ENCODE measurements at places on chromosomes 1 and 21. TPM values are rescaled to one million over a fixed set of nuclear protein-coding genes. Genes with fewer than 3 reads are reported as not detected.

DNA sequence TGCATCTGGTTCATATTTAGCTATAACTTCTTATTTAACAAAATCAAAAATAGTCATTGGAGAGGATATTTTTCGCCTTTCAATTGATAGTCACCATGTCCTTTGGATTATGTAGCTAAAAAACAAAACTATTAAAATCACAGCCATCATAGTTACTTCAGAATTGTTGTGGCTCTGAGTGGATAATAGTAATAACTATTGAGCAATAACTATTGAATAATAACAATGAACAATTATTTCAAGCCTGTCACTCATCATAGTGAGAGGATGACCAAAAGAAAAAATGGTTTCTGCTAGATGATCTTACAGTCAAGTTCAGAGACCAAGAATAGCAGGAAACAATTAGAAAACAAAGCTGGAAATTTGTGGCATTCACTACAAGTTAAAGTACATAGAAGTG is 38.4 kb upstream of the AGL start:
- no peak for DNase-seq

Gene CHD5
- 0.06 TPM for total RNA-seq

GRCh38 chr1:108316545-108316944 is 72.7 kb upstream of the NBPF4 start:
- DNase-seq = no peak

Gene TLCD4
- total RNA-seq = 0.33 TPM

DNA sequence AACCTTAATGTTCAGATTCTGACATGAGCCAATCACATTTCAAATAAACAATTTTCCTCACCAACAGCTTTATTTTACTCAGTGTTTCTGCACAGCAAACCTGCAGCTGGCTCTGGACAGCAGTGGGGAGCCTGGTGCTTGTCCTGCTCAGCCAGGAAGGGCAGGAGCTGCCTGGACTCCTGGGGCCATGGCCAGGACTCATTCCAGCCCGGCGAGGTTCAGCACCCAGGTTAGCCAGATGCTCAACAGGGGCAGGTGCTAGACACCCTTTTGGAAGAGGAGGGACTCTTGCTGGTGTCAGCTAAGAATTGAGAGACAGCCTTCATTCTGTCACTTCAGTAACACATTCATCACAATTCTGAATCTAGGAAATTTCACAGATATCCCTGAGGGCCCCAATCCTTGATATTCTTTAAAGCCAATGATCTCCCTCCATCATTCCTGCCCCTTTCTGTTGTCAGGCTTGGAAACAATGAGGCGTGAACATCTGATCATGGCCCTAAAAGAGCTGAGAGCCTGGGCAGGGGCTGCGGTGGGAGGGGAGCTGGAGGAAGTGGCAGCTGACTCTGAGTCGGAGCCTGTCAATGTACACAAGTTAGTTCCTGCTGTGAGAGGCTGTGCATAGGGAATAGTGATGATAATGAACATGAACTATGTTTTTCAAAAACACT is 251.3 kb downstream of the SDCCAG8 start:
- no peak for DNase-seq

DNA sequence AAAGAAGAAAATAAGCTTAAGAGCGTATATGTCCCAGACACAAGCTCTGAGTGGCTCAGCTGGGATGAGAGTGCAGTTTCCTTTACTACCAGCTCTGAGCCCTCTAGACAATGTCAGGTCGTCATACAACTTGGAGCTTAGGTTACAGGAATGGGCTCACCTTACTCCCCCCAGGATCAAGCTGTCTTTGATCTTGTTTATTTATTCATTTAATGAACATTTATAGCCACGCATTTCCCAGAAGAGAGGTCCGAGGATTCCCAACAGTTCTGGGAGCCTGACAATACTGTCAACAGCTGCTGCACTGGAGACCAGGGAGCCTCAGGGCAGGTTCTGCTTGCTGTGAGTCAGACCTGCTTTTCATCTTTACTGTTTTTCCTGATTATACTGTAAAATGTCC is 378.9 kb downstream of the PLPP3 start:
- DNase-seq = no peak

Gene HES5
- not detected for total RNA-seq

DNA sequence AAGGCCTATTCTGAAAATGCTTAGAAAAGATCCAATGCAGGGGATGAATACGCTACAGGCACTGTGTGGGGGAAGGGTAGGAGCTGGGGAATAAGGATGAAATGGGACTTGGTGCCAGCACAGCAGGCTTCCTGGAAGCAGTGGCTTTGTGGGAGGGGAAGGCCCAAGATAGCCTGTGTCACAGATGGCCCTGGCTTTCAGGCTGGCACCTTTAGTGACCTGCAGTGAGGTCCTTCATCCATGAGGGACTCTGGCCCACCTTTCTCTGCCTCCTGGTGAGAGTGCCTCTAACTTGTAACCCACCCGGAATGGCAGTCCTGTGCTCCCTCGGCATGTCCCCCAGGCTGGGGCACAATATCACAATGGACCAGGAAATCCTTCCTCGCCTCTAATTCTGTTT is 919 bp downstream of the CHI3L1 start:
- DNase-seq = no peak

DNA sequence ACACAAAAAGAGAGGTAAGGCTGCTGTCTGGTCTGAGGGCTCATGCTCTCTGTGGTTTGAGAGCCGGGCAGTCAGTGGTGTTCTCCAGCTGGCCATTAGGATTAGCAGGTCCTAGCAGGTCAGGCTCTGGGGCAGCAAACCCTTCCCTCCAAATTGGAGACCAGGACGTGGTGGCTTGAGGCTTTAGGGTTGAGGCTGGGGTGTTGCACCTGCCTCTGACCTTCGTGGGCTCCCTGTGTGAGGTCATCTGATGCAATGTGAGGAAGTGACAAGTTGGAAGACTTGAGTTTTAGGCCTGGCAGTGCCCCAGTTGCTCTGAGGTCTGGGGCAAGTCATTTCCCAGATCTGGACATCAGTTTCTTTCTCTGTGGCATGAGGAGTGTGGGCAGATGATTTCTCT is 24.4 kb downstream of the SZRD1 start:
- no peak for DNase-seq

DNA sequence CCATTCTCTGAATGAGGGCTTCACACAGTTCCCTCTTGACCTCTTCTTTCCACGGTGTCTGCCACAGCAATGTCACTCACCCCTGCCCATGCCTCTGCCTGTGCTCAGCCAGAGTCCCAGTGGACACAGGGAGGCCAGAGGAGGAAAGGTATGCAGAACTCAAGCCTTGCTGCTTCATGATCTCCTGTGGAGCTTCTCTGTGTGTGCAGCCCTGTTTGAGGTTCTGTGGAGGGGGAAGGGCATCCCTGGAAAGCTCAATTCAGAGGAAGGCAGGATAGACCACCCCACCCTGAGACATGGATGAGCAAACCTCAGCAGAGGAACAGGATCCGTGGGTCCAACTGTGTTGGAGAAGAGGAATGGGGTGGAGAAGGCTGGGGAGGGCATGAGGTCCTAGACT is 2.0 kb downstream of the HCN3 start:
- no peak for DNase-seq

GRCh38 chr21:21612466-21612865 is 614.3 kb downstream of the NCAM2 start:
- DNase-seq = no peak

GRCh38 chr1:168146626-168147025 is 9.9 kb upstream of the GPR161 start:
- no peak for DNase-seq

- no peak for DNase-seq
These were observed 273.7 kb upstream of the AJAP1 start for GRCh38 chr1:4380564-4381168.

Gene NPPA
- not detected for total RNA-seq

DNA sequence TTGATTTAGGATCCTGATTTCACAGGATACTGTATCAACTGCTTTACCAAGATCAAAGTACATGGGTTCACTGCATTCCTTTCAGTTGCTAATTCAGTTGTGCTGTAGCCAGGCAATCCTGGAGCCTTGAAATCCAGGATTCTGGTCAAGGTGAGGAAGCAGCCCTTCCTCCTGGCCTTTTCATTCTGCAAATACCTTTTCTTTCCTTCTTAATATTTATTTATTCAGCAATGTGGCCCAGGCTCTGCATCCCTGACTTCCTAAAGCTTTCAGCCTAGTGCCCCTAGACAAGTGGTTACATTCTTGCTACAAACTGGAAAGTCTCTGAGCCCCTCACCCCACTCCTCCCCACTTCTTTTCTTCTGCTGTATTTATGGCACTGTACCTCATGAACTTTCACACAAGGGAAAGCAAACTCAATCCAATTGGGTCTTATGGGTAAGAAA is 16.2 kb downstream of the LRRC8D start:
- DNase-seq = no peak

DNA sequence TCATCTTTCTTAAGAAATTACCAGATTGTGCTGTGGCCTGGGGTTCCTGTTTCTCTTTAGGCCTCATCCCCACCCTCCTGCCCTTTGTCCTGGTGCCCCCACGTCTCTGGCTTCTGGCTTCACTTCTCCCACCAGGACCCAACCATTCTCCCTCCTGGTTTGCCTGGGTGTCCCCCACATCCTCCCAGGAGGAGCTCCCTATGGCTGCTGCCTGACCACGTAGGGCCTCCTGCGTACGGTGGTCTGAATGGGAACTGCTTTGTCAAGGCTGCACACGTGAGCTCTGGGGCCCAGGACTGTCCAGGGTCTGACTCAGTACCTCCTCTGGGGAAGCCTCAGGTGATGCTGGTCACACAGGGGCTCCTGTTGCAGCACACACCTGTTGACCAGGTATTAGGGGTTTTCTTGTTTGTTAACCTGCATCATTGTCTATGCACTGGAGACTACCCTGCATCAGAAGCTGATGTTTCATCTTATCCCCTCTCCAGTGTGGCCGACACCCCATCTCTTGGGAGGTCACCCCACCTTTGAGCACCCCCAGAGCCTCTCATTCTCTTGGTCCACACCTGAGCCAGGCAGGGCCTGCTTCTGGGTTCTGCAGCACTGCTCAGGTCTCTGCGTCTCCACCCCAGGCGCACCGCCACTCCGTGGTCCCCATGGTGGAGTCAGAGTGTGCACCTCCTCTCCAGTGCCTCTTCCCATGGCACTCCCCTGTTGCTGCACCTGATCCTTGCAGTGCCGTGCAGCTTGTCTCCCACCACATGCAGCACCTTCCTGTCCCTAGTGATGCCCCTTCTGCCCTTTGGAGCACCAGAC is 65.8 kb downstream of the S100B start:
- no peak for DNase-seq

- no peak for DNase-seq
These were observed 347.0 kb upstream of the AJAP1 start for GRCh38 chr1:4307468-4307845.

Gene CFHR5
- total RNA-seq = not detected

GRCh38 chr1:36223996-36224536 is at the start of gene THRAP3:
Gene THRAP3, plus strand, starts transcription at chr1:36224443. Its CDS starts 58,121 bp downstream, at chr1:36282564.
- DNase-seq = peak; percentile 100

- DNase-seq = no peak
These were observed 213.4 kb downstream of the APP start for GRCh38 chr21:25956993-25957714.

Gene WNT3A
- total RNA-seq = not detected

DNA sequence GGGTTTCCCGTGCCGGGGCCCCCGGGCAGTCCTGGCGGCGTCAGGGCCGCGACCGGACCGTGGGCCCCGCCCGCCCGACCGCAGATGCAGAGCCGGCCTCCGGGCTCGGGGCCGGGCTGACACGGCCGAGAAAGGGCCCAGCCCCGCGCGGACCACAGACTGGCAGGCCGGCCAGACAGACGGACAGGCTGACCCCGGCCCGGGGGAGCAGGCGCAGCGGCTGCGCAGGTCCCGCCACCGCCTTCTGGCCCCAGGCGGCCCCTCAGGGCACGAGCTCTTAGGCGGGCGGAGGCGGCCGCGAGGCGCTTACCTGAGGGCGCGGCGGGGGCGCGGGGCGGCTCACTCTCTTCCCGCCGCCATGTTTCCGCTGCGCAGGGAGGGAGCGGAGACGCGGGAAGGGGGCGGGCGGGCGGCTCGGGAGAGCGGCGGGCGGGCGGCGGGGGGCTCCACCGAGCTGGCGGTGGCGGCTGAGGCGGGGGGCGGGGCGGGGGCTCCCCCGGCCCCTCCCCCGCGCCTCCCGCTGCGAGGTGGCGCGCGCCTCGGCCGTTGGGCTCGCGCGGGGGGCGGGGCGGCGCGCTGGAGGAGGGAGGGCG is at the start of gene SCMH1:
TSS of gene SCMH1 (minus strand) at position 558 of the 593 bp plus-strand sequence. CDS start 56,173 bp downstream, outside the sequence.
- DNase-seq = peak; percentile 56

DNA sequence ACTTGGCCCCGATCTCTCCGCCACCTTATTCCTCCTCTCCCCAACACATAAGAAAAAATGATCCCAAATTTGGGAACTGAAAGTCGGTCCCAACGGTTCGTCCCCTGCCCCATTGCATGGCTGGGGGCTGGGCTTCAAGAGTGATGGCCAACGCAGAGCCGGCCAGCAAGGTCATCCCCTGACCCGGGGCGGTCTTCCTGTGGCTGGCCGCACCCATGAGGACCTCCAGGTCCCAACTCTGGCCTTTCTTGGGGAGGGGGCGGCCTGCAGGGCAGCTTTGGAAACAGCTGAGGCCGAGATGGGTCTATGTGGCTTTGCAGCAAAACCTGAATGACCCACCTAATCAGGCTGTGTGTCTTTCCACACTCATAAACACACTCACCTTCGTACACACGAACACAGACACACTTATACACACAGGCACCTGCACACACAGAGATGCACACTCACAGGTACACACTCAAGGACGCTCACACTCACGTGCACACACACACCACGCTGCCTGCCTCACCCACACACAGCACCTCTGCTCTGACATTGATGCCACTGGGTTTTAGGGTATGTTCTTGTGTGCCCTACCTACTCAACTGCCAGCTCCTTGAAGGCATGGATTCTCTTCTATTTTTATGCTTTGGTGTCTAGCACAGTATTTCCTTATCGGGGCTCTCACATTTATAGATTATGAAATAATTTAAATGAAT is 562 bp downstream of the DYNLT5 start:
- no peak for DNase-seq

- DNase-seq = no peak
These were observed 168.6 kb upstream of the FGGY start for GRCh38 chr1:59128239-59128736.

GRCh38 chr1:14128096-14128495 is 428.1 kb downstream of the PRDM2 start:
- no peak for DNase-seq

Gene NEK2
- not detected for total RNA-seq

- DNase-seq = no peak
These were observed 346.2 kb upstream of the LRRC7 start for GRCh38 chr1:69221524-69221923.

GRCh38 chr21:23639721-23640120 is 1967.6 kb downstream of the MRPL39 start:
- DNase-seq = no peak

Gene SLC6A17
- not detected for total RNA-seq

Gene AMY2A
- not detected for total RNA-seq

- DNase-seq = no peak
These were observed 40.8 kb downstream of the FCER1A start for GRCh38 chr1:159342761-159343425.

DNA sequence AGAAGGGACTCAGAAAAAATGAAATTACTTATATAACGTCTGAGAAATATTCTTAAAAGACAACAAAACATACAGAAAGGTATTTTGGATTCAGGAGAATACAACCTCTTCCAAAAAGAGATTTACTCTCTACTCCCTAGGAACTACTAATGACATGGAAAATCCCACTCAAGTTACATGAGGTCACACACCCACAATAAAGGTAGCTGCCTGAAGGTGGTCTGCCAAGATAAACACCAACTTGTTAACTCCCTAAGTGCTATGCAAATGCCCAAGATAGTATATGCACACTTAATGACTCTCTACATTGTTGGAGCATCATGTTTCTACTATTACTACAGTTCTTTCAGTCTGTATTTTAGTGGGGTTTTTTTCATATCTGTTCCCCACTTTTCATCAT is 26.5 kb downstream of the RERE start:
- DNase-seq = no peak
